ENCODE measurements at places on chromosomes 4 and X.

DNA sequence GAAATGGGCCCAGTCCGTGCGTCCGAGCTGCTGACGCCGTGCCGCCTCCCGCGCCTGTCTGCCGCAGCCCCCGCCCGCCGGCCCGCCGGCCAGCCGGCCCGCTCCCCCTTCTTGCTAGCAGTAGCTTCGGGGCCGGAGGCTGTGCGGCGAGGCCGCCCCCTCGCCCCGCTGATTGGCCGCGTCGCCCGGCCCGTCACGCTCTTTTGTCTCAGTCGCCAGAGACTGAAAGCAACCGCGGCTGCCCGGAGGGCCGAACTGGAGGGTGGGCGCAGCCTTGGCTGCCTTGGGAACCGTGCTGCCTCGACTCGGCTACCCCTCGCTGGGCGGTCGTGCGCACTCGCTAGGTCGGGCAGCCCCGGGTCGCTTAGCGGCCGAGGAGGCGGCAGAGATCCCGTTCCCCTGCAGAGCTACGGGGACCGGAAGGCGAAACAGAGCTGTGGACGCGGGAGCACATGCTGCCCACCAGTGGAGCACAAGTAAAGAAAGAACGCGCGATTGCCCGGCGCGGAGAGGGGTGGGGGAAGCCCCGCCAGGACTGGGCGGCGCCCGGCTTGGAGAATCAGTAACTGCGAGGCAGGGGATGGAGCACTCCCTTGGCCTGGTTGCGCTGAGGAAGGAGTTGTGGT is at the start of gene ZCCHC18:
ZCCHC18 (plus strand) TSS at position 198 of the 626 bp plus-strand sequence. CDS start 1,589 bp downstream, outside the sequence.
- no peak for DNase-seq

- DNase-seq = no peak
These were observed 52.1 kb downstream of the VSIG4 start for GRCh38 chrX:65987811-65988210.

DNA sequence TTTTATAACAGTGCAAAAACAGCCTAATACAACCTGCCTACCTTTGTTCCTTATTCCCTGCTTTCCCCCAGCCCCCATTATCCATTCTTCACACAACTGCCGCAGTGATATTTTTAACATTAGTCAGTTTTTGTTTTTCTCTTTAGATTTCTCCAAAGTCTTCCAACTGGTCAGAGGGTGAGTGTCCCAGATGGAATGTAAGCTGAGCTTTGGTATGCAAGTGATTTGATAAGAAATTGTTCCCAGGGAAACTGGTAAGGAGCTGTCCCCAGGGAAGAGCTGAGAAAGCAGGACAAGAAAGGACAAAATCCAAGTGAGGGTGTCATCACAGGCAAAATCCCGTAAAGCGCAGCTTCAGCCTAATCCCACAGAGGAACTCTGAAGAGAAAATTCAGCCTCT is 475.5 kb upstream of the ADGRL3 start:
- DNase-seq = no peak

- no peak for DNase-seq
These were observed 139.3 kb downstream of the TLL1 start for GRCh38 chr4:166012129-166013030.

DNA sequence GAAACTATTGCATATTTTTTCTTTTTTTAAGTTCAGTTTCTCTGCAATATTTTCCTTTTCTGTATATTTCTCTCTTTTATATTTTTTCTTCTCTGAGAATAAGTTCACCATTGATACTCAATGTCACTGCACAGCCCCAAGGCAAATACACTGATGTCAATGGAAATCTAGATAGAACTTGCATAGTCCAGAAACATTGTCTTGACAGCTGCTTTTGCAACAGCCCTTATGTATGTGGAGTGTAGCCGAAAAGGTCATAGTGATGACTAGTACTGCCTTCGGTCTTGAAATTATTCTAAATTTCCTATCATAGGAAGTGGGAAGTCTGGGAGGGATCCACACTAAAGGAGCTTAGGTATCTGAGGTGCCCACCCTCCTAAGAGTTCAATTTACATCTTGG is 150.0 kb downstream of the SPOCK3 start:
- DNase-seq = no peak

DNA sequence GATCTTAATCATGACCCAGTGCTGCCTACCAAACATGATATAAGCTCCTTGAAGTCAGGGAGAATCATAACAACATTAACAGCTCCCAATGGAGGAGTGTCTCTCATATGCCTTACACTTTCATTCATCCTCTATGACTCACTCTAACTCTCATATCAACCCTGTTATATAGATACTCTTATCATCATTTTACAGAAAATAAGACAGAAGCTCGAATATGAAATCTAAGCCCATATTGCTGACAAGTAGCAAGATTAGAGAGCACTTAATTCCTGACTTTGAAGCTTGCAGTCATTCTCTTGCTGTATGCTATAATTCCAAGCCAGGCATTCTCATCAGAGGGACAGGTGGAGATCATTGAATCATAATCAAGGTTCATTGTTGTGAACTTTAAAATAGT is 476.7 kb upstream of the ATOH1 start:
- DNase-seq = no peak

DNA sequence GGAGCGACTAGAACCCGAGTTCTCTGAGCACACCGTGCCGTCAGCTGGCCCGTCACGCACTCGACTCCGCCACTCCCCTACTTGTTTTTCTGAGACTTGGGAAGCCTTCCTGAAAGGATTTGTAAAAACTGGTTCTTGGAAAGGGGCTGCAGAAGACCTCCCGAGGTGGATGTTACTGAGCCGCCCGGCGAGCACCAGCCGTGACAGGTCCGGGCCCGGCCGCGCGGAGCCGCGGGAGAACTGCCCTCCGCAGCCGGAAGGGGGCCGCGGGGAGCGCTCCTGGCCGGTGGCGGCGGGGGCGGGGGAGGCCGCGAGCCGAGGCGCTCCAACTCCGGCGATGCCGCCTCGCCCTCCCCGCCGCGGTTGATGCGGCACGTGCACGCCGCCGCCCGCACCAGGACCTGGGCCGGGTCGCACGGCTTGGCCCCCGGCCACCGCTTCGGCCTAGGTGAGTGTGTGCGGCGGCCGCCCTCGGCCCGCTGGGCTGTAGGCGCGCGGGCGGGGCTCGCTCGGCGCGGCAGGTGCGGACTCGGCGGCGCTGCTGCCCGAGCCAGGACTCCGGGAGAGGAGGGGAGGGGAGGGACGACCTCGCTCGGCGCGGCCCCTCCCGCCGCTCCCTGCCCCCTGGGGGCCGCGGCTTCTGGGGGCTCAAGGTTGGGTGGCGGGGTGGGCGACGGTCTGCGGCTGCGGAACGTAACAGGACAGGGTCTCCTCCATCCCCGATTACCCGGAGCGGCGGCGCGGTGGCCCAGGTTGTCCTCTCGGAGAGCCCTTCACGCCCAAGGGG is 1.7 kb downstream of the SPRY1 start:
- peak; percentile 46 for DNase-seq

DNA sequence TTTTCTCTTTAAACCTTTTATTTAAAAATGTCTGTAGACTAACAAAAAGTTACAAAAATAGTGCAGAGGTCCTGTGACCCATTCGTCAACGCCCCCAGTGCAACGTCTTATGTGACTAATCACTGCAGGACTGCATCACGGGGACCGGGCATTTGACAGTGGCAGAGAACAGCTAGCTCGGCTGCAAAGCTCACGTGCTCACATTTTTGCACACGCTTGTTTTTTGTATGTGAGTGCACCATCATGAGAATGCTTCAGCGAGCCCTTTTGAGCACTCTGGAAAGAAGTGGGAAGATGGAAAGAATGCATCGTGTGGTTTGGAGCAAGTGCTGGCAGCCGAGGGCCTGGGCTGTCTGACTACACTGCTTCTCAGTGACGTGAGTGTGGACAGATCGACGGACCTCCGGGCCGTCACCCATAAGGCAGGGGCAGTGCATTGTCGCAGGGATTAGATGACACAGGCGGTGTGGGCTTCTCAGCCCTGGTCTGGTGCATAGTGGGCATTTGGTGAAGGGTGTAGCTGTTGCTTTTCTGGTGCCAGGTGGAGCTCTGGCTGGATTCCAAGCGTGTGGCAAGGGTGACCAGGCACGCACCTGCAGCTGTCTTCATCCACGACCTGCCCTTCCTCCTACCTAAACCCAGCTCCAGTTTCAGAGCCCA is 17.7 kb downstream of the SPON2 start:
- no peak for DNase-seq

DNA sequence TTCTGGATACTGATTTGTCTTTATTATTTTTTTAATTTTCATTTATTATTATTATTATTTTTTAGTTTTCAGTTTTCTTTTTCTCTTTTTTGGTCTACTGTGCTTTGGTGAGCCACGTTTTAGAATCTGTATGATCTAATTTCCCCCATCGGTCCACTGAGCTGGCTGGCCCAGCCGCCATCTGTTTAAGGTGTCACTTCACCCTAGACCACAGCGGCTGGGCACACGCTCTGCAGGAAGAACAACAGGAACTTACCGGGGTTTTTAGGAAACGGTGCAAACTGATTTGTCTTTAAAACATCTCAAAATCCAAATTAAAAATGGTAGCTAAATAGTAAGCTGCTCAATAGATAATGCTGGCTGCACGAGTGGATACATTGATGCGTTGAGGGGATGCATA is 48.8 kb upstream of the AMOT start:
- DNase-seq = peak; percentile 2

DNA sequence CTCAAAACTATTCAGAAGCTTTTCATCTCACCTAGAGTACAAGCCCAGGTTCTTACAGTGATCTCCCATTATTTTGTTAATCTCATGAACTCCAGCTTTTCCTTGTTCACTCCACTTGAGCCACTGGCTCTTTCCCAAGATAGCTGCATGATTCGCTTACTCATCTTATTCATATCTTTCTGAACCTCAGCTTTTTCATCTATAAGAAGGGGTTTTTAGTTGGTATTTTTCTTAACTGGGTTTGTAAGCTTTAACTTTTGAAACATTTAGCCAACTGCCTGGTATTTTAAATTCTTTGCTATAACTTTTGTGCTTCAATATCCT is 24.0 kb downstream of the GIMD1 start:
- DNase-seq = no peak

- DNase-seq = no peak
These were observed 162.4 kb upstream of the FMR1 start for GRCh38 chrX:147749308-147749707.

DNA sequence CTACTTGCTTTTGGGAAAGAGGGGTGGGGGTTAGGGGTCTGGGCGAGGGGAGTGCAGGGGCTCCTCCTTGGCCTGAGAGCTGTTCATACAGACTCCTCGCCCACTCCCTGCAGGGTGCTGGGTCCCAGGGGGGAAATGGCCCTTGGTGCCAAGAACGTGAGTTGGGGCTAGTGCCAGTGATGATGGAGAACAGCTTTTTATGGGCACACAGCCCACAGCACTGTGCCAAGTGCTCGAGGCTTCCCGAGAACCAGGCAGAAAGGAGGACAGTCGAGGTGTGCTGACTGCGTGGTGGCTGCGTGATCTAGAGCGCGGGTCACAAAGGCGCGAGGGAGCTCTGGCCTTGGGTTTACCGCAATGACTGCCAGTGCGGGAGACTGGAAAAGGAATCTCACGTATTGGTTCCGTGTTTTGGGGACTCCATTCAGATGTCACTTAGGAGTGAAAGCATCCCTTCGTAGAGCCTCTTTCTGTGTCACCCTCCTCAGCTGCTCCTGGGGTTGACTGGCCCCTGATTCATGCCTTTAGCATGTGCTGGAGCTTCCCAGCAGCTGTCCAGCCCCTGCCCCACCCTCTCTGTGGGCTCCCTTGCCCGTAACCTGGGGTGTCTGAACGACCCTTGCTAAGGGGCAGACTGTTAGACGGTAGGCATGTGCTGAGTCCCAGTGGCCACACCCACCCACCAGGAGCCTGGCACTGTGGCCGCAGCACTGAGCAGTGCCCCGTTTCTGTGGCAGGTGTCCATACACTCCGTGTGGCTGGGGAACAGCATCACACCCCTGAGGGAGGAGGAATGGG is 20.9 kb upstream of the MSANTD1 start:
- no peak for DNase-seq

DNA sequence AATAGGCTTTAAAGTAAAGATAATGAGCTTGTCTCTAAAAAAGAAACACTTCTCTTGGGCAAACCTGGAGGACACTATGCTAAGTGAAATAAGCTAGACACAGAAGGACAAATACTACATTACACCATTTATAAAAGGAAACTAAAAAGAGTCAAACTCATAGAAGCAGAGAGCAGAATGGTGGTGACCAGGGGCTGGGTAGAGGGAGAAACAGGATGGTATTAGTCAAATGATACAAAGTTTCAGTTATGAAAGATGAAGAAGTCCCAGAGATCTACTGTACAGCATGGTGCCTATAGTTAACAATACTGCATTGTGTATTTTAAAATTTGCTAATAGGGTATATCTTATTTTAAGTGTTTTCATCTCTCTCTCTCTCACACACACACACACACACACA is 28.5 kb downstream of the ACSL4 start:
- DNase-seq = no peak

- DNase-seq = no peak
These were observed 109.9 kb upstream of the PTPN13 start for GRCh38 chr4:86484241-86484640.

GRCh38 chr4:4888695-4889094 is 29.2 kb downstream of the MSX1 start:
- DNase-seq = no peak

DNA sequence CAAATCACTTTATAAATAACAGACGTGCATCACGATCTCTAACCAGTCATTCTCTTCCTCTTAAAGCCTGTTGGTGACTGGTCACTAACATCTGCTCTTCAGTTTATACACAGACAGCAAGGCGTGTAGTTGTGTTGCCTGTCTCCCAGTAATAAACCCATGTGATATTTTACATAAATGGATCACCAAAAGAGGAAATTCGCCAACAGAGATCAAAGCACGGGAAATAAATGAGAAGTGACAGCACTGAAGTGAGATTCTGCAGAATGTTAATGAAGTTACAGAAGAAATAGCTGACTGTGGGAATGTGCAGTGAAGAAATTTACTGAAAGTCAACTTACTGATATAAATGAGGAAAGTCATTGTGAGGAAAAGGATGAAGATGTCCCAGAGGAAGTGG is 47.0 kb downstream of the AFF1 start:
- DNase-seq = no peak

- DNase-seq = no peak
These were observed 37.7 kb downstream of the ARHGEF9 start for GRCh38 chrX:63747331-63747730.

GRCh38 chr4:153684182-153684970 is at the start of gene TLR2:
TLR2 (plus strand) TSS chr4:153684280; CDS start chr4:153702908, 18,628 bp downstream.
- no peak for DNase-seq

All from KG1 (cell line).